ENCODE measurements at places on chromosomes 1 and 21.

DNA sequence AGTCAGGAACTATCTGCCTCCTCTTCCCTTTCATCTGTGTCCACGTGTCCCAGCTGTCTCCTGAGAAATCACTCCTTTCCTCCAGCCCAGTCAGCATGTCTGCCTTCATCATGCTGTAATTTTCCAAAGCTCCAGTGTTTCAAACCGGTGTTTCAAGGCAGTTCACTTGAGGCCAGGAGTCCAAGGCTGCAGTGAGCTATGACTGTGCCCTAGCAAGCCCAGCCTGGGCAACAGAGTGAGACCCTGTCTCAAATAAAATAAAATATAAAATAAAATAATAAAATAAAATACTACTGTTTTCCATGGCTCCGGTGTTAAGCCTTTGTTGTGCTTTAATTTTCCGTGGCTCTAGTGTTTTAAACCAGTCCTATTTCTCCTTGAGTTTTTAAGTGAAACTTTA is 7.9 kb upstream of the SELENON start:
- no peak for DNase-seq

GRCh38 chr1:247060771-247061170 is 17.8 kb downstream of the ZNF670 start:
- DNase-seq = no peak

DNA sequence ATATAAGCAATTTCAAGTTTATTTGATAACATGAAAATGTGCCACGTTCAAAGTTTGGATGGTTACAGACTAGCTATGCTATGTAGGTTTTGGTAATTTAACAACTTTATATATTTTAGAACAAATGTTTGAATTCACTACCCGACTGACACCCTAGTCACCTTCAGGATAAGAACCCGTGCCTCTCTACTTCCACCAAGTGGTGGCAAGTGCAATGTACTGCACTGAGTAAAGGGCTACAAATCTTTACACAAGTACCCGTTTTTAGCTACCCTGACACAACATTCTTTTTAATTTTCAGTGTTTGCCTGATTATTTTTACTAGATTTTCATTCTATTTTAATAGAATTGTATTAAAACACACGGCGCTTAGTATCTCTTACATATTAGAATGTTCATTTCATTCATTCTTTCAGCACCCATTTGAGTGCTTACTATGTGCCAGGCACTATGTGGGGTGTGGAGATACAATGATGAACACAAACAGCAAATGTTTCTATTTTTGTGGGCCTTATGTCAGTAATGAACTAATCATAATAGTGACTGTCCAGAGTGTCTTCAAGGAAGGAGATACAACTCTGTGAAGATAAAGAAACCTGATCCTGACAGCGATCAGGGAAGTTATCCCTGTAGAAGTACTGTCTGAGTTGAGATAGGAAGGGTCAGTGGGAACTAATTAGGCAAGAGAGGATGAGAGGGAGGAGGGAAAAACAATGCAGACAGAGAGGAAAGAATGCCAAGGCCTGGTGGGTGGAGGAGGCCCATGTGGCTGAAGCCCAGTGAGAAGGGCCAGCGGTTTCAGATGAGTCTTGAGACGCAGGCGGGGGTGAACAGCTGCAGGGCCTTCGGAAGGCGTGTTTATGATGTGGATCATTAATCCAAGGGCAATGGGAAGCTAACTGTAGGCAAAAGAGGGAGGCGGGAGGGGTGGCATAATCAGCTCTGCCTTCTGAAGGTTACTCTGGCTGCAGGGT is 3.8 kb downstream of the LCA5L start:
- DNase-seq = no peak

- DNase-seq = no peak
These were observed 60.1 kb downstream of the F3 start for GRCh38 chr1:94481473-94481933.

GRCh38 chr1:27348861-27349783 is 7.3 kb downstream of the SYTL1 start:
- DNase-seq = no peak

DNA sequence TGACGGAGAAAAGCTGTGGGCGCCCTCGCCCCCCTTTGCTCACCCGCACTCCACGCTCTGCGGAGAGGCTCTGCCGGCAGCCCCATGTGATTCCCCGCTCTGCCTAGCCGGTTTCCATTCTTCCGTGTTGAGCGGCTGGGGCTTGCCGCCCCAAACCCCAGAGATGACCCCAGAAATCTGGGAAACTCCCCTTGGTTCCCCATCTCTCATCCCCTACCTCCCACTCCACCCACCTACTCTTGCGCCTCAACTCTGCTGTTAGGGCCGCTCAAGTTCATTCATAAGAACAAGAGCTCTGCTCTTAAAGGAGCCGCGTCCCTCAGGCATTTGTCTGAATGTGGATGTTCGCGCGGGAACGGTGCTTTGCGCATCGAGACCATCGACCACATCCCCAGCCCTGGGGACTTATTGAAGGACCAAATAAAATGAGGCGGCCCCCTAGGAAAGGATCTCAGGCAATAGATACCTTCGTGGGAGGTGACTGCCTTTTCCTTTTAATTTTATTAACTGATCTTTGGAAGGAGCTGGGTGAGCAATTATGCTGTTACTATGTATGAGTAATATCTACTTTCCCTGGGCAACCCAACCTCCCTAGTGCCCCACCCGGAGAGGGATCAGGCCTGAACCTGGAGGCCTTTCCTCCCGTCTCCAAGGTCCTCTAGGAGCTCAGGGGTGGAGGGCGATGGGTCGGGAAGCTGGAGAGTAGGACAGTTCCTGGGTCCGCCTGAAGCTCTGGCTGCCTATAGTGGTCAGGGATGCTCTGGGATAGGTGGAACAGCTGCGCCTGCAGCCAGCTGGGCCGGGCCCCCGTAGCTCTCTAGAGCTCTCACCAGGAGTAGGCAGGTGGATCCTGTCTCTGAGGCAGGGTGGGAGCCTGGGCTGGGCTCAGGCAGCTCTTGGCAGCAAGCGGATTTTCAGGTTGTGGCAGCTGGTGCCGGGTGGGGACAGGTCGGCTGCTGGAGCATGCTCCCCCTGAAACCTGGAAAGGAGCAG is 898 bp downstream of the MFSD2A start:
- DNase-seq = peak; percentile 59

- DNase-seq = no peak
These were observed 3.0 kb downstream of the PARP1 start for GRCh38 chr1:226404904-226405222.

- DNase-seq = no peak
These were observed 40.4 kb downstream of the LIN9 start for GRCh38 chr1:226268421-226269124.

GRCh38 chr1:42105025-42105424 is 48.2 kb upstream of the GUCA2B start:
- no peak for DNase-seq

GRCh38 chr1:167168424-167168823 is 52.3 kb upstream of the POU2F1 start:
- DNase-seq = no peak

GRCh38 chr1:50156241-50157010 is 47.7 kb downstream of the ELAVL4 start:
- DNase-seq = no peak

- DNase-seq = no peak
These were observed 4.4 kb upstream of the BATF3 start for GRCh38 chr1:212703991-212704564.

DNA sequence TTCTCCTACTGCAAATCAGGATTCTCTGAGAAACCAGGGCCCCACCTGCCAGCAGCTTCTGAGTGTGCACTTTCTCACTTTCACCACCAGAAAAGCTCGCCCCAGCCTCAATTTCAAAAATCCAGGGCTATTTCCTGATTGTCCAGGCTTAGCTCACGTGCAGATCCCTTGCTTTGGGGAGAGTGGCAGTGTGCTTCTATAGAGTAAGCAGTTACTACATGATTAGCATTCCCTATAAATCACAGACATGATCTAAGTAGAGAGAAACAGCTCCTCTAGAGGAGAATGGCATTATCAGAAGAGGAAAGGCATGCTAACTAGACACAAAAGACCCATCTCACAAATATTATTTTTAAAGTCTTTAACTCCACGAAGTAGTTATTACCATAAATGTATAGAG is 456.0 kb upstream of the PKN2 start:
- no peak for DNase-seq

GRCh38 chr1:6414881-6415626 is 4.7 kb downstream of the HES2 start:
- DNase-seq = no peak

Data from stimulated activated CD8-positive, alpha-beta memory T cell treated with anti-CD3 and anti-CD28 coated beads, Interleukin-7, amount 100 ng/mL, for 48 hours (primary cell).